ENCODE measurements at places on chromosomes 3 and 15. TPM values are rescaled to one million over a fixed set of nuclear protein-coding genes. Genes with fewer than 3 reads are reported as not detected.

The AQP9 gene
- polyA plus RNA-seq = 0.15 TPM

DNA sequence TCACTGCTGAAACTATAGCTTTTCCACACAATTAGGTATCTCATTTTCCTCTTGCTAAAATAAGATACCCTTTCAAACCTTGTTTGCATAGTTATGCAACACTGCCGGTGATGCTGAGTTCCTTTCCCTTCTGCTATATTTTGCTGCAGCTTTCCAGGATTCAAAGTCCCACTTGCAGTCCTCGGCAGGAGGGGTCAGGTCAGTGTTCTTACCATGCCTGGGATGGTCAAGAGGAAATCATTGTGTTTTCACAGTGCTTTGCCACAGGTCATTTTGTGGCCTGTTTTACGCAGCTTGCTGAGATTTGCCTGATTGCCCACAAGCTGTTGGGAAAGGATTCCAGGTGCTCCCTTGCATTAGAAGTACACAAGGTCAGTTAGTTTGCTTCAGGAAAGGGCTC lies 156.9 kb downstream of the B3GALNT1 start:
- DNase-seq = no peak
- H3K4me3 ChIP-seq = no peak overlapping the region
- no peak overlapping the region for H3K27ac ChIP-seq
- H3K36me3 ChIP-seq = no peaks in the 10 kb centered on the region

- H3K4me1 ChIP-seq = peaks cover 20% of the 10 kb centered on the region
- H3K36me3 ChIP-seq = no peaks in the 10 kb centered on the region
- DNase-seq = no peak
- H3K27ac ChIP-seq = peak overlapping the region; percentile 86
- H3K27me3 ChIP-seq = no peaks in the 10 kb centered on the region
- no peak overlapping the region for H3K4me3 ChIP-seq
Measured at GRCh38 chr3:71402911-71403310, 180.6 kb downstream of the FOXP1 start.

- no peak overlapping the region for H3K27ac ChIP-seq
- no peaks in the 10 kb centered on the region for H3K36me3 ChIP-seq
- no peak overlapping the region for H3K4me3 ChIP-seq
- no peaks in the 10 kb centered on the region for H3K4me1 ChIP-seq
- no peak for DNase-seq
Measured at GRCh38 chr15:98382139-98382538, 266.2 kb upstream of the IGF1R start.

DNA sequence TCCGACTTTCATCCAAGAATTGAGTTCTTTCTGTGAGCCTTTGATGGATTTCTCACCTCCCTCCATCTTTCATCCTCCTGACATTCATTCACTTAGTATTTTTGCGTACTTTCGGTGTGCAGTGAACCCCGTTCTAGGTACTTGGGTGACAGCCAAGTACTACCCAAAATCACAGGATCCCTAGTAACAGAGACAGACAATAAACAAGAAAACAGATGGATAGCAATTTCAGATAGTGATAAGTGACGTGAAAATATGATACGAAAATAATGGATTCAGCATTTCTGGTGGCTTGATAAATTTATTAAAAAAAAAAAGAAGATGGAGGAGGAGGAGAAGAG lies 264 bp upstream of the CMTM6 start:
- peak overlapping the region; percentile 98 for H3K27ac ChIP-seq
- no peaks in the 10 kb centered on the region for H3K36me3 ChIP-seq
- DNase-seq = no peak

- DNase-seq = no peak
- H3K4me1 ChIP-seq = no peaks in the 10 kb centered on the region
- H3K27ac ChIP-seq = no peak overlapping the region
- no peaks in the 10 kb centered on the region for H3K36me3 ChIP-seq
Measured at GRCh38 chr3:172192830-172193415, 153.5 kb downstream of the FNDC3B start.

The CPA3 gene
- polyA plus RNA-seq = not detected

DNA sequence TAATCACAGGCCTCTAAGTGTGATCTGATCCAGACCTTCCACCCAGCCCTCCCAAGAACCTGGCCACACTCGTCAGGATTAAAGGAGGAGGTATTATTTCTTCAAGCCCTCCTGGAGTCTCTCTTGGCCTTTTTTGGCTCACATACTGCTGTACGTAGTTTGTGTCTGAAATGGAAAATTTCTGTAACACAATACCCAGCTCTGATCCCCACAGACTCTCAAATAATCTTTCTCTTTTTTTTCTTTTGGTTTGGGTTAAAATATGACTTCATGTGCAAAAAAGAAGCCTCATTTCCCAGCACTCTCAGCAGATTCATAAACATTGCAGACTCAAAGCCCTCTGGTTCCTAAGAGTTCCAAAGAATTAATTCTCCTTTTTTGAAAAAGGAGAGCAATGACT lies 96.5 kb upstream of the PHLDB2 start:
- H3K36me3 ChIP-seq = no peaks in the 10 kb centered on the region
- H3K4me1 ChIP-seq = no peaks in the 10 kb centered on the region
- no peaks in the 10 kb centered on the region for H3K27me3 ChIP-seq
- no peak for DNase-seq

DNA sequence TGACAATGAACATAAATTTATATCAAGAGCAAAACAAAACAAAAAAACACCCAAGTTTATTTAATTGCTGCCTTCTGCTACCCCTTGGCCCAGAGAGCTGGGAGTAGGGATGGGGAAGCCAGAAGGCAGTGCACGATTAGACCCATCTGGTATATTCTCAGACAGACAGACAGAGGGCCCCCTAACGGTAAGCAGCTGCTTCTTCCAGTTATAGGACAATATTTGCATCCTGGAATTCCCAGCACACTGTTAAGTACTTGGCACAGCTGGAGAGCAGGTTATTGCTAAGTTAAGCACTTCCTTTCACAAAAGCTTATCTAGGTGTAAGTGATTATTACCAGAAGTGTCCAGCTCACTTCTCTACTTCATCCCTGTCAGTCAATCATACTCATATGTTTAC lies 39.3 kb downstream of the C2CD4B start:
- no peak overlapping the region for H3K4me3 ChIP-seq
- H3K27ac ChIP-seq = no peak overlapping the region
- H3K4me1 ChIP-seq = peaks cover 15% of the 10 kb centered on the region
- DNase-seq = no peak
- no peaks in the 10 kb centered on the region for H3K27me3 ChIP-seq
- no peaks in the 10 kb centered on the region for H3K36me3 ChIP-seq

The SYNPR gene
- not detected for polyA plus RNA-seq

The HRG gene
- not detected for polyA plus RNA-seq

GRCh38 chr3:101735833-101736232 lies 11.4 kb downstream of the CEP97 start:
- H3K4me3 ChIP-seq = no peak overlapping the region
- no peaks in the 10 kb centered on the region for H3K27me3 ChIP-seq
- no peaks in the 10 kb centered on the region for H3K4me1 ChIP-seq

The CPLX3 gene
- not detected for polyA plus RNA-seq

DNA sequence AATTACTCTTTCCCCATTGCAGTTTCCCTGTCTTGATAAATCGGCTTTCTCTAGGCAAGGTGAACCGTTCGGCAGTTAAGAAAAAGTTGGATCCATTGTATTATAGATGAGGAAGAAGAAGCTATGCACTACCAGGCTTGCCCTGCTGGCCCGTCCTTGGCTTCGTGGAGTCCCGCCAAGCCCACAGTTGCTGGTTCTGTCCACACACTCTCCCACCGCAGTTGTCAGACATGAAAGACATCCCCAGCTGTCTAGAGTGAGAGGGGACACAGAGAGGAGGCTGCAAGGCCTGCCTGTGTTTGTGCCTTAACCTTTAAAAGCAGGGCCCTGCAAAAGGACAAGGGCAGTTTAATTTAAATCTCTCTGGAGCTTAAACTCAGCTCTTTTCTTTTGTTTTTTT lies 47.2 kb upstream of the PLCL2 start:
- H3K4me3 ChIP-seq = no peak overlapping the region
- no peaks in the 10 kb centered on the region for H3K36me3 ChIP-seq
- no peak overlapping the region for H3K27ac ChIP-seq
- DNase-seq = no peak

- no peaks in the 10 kb centered on the region for H3K4me1 ChIP-seq
- H3K27me3 ChIP-seq = no peaks in the 10 kb centered on the region
- no peak overlapping the region for H3K27ac ChIP-seq
- no peak overlapping the region for H3K4me3 ChIP-seq
- no peaks in the 10 kb centered on the region for H3K36me3 ChIP-seq
- DNase-seq = no peak
Measured at GRCh38 chr3:5510300-5510699, 322.8 kb downstream of the EDEM1 start.

- no peak overlapping the region for H3K27ac ChIP-seq
- no peak for DNase-seq
- H3K4me3 ChIP-seq = no peak overlapping the region
- H3K36me3 ChIP-seq = no peaks in the 10 kb centered on the region
- no peaks in the 10 kb centered on the region for H3K4me1 ChIP-seq
Measured at GRCh38 chr3:30198162-30198561, 408.2 kb upstream of the TGFBR2 start.

DNA sequence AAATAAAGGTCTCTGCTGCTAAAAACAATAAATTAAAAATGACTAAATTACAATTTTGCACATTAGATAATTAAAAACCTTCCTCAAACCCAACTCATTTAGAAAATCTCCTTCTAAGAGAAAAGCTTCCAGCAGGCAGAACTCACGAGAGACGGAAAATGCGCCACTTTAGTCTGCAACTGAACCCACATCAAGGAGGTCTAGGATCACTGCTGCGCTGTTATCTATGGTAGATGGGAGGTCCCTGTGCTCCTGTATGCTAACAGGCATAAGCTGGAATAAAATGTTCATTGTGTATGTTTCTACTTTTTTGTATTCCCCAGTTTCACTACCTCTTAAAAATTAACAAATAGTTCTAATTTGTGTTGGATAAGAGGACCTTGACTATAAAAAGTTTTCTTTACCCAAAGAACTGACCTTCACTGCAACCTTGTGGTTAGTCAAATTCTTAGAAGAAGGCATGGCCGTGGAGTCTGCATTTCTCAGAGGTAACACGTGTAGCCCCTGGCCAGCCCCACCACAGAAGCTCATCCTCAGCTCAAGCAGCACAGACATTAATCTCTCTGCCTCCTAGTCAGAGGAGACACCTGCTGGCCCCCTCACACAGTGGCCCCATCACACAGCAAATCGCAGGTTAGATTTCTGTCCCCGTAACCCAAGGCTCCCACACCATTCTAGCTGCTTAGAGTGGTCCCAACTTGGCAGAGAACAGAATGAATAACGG lies 22.3 kb downstream of the STIMATE start:
- no peaks in the 10 kb centered on the region for H3K27me3 ChIP-seq
- H3K36me3 ChIP-seq = no peaks in the 10 kb centered on the region
- peak; percentile 17 for DNase-seq
- H3K4me1 ChIP-seq = peaks cover 3% of the 10 kb centered on the region
- H3K27ac ChIP-seq = no peak overlapping the region

GRCh38 chr3:36877930-36878685 lies 66.7 kb downstream of the TRANK1 start:
- peaks cover 21% of the 10 kb centered on the region for H3K4me1 ChIP-seq
- peak overlapping the region; percentile 8 for H3K27ac ChIP-seq
- peaks cover 5% of the 10 kb centered on the region for H3K36me3 ChIP-seq
- H3K4me3 ChIP-seq = no peak overlapping the region
- no peaks in the 10 kb centered on the region for H3K27me3 ChIP-seq

GRCh38 chr3:110881069-110881468 lies 190.5 kb upstream of the NECTIN3 start:
- DNase-seq = no peak
- no peaks in the 10 kb centered on the region for H3K36me3 ChIP-seq
- H3K27ac ChIP-seq = no peak overlapping the region
- no peaks in the 10 kb centered on the region for H3K27me3 ChIP-seq

The CHCHD6 gene
- polyA plus RNA-seq = 11.0 TPM

The COL7A1 gene
- polyA plus RNA-seq = not detected

The RFTN1 gene
- polyA plus RNA-seq = 53.2 TPM

The APOD gene
- not detected for polyA plus RNA-seq
